Panc1 (cell line): ENCODE measurements at places on chromosomes 16 and 17. TPM values are rescaled to one million over a fixed set of nuclear protein-coding genes. Genes with fewer than 3 reads are reported as not detected.

The C17orf107 gene
- 2.4 TPM for total RNA-seq

- H3K27me3 ChIP-seq, result no peaks in the 10 kb centered on the region
- no peak for DNase-seq
- peaks cover 7% of the 10 kb centered on the region for H3K4me1 ChIP-seq
- no peak overlapping the region for H3K27ac ChIP-seq
- H3K36me3 ChIP-seq, result no peaks in the 10 kb centered on the region; the same call in 1 of the 2 replicates
Observed at GRCh38 chr16:57178196-57178595, 7.6 kb downstream of the PSME3IP1 start.

The C16orf86 gene
- total RNA-seq, result 0.80 TPM

DNA sequence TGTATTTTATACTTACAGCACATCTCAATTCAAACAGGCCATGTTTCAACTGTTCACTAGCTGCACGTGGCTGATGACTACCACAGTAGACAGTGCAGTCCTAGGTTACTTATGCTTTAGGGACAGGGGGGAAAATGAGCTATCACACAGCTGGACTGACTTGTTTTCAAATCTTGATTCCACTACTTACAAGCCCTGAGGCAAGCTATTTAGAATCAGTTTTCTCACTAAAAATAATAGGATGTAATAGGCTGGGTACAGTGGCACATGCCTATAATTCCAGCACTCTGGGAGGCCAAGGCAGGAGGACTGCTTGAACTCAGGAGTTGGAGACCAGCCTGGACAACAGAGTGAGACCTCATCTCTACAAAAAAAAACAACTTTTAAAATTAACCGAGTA, 10.3 kb downstream of the GLG1 start:
- H3K27ac ChIP-seq, result no peak overlapping the region
- no peaks in the 10 kb centered on the region for H3K36me3 ChIP-seq
- DNase-seq, result no peak
- H3K4me1 ChIP-seq, result peaks cover 6% of the 10 kb centered on the region; the same call in 1 of the 2 replicates

GRCh38 chr16:83973077-83973476, 5.0 kb downstream of the NECAB2 start:
- no peak overlapping the region for H3K27ac ChIP-seq
- H3K4me3 ChIP-seq, result no peak overlapping the region
- no peak for DNase-seq
- H3K36me3 ChIP-seq, result no peaks in the 10 kb centered on the region
- no peaks in the 10 kb centered on the region for H3K27me3 ChIP-seq
- no peaks in the 10 kb centered on the region for H3K4me1 ChIP-seq

The JUP gene
- 352 TPM for total RNA-seq

GRCh38 chr16:84759061-84759460, 59.3 kb downstream of the USP10 start:
- H3K36me3 ChIP-seq, result peaks cover 6% of the 10 kb centered on the region; the same call in 1 of the 2 replicates
- no peaks in the 10 kb centered on the region for H3K27me3 ChIP-seq
- no peak for DNase-seq
- H3K4me3 ChIP-seq, result no peak overlapping the region
- H3K27ac ChIP-seq, result no peak overlapping the region
- peaks cover 8% of the 10 kb centered on the region for H3K4me1 ChIP-seq

The CDH13 gene
- not detected for total RNA-seq
